ENCODE measurements at places on chromosomes 16 and 17.

DNA sequence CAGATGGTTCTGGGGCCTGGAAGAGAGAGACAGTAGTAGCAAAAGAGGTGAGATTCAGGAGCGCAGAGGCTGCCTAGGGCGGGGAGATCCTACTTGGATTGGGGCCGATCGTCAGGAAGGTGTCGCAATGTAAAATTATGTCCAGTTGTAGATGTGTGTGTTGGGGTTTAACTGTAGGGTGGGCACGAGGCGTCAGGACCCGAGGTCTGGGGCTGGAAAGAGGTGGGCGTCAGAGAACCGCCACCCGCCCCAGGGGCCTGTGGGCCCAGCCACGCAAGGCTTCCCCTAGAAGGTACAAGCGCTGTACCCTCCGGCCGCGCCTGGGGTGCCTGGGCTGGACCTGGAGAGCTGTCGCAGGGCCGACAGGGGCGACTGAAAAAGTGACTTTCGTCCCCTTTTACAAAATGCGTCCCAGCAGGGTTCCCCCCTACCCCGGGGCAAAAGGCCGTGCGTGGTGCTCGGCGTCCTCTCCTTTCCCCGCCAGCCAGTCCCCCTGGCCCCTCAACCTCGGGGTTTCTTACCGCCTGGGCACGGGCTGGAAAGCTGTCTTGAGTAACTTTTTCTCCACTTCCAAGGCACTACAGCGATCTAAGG lies 2.8 kb downstream of the IRX3 start:
- no peak for DNase-seq

GRCh38 chr16:12609937-12610699 lies 193.6 kb downstream of the CPPED1 start:
- DNase-seq, result no peak

- DNase-seq, result no peak
Measured at GRCh38 chr17:9336817-9337216, 238.8 kb downstream of the STX8 start.

DNA sequence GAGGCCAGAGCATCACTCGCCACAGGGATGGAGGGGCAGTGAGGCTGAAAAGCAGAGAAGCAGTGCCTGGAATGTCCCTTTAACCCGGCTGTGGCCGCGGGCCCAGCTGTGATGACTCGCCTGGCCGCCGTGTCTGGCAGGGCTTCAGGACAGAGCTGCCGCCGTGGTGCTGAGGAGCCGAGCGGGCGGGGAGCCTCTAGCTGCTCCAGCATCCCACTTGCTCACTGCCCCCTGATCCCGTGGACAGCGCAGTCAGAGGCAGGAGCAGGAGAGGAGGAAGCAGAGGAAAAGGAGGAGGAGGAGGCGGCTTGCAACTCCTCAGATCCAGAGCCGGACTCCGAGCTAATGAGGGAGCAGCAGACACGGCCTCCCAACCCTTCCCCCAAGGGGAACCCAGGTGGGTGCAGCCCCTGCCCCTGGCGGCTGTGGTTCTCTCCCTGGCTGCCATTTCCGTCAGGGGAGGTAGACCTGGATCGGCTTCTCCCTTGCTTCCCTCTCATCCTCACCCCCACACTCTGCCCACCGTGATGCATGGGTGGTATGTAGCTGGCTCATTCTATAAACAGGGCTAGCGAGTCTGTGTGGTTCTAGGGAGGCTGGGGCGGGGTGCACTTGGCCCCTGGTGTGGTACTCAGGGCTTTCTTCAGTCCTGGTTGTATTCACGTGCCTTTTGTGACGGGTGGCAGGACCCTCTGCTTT lies 165.7 kb downstream of the CMIP start:
- DNase-seq, result no peak

DNA sequence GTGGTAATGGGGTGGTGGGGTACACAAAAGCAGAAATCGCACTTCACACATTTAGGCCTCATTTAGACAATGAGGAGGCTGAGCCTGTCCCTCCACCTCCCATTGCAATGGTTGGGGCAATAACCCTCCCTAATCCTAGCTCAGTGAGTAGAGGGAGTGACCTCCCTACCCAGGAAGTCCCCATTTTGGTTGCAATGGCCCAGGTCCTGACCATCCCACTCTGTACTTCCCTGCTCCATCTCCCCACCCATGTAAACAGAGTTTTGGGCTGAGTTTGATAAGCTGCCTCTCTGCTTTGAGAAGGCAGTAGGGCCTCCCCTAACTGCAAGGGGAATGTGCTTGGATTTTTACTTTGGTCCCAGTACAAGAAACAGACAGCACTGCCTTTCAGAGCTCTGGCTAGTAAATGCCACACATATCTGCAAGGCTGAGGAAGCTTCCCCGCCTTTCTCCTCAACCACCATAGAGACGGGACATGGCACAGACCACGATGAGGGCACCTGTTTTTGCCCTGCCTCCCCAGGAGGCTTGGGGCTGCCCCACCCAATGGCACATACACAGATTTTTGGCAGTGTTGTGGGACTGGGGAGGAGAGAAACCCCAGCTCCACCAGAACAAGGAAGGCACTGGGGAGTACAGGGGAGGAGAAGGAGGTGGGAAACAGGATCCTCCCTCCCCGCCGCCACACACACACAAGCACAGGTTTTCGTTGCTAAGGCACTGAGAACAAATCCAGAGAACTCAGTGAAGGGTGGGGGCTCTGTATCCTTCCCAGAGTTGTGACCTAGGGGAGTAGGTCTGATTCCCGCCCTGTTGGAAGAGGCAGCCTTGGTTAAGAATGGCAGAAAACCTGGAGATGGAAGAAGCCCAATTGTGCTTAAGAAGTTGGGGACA lies 7.3 kb downstream of the VAT1 start:
- DNase-seq, result no peak

DNA sequence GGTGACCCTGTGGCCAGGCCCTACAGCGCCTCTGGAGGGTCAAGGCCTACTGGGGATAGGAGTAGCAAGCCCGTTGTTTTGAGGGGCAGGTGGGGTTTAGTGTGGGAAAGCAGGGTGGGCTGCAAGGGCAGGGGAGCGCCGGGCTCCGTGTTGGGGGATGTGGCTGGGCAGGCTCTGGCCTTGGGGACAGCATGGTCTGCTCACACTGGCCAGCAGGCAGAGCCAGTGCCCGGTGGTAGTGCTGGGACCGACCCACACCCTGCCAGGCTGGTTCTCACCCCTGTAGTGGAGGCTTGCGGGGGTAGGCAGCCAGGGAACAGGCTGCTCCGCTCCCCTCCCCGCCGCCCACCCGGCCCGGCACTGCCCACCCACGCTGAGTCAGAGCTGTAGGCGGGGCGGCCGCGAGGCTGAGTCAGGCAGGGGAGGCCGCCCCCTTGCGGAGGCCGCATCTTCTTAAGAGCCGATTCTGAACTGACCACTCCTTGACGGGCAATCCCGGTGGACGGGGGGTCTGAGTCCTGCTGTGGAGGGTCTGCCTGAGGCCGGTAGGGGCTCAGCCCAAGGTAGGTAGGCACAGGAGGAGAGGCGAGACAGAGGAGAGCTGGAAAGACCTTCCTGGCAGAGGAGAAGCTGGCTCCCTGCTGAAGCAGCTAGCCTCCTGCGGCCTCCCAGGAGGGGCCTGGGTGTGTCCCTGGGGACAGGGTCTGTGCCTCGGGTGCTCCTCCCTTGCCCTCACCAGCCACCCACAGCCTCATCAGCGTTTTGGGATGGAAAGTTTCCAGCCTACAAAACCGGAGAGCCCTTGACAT lies 62.4 kb downstream of the BAIAP2 start:
- DNase-seq, result no peak

GRCh38 chr17:68053231-68054013 lies 17.9 kb downstream of the KPNA2 start:
- no peak for DNase-seq

- no peak for DNase-seq
Measured at GRCh38 chr17:66643815-66644710, 190.9 kb upstream of the CACNG5 start.

- no peak for DNase-seq
Measured at GRCh38 chr17:39132192-39132610, 19.2 kb downstream of the PLXDC1 start.

- no peak for DNase-seq
Measured at GRCh38 chr16:4900036-4900435, 36.9 kb downstream of the PPL start.

- no peak for DNase-seq
Measured at GRCh38 chr17:14058051-14058450, 11.3 kb upstream of the COX10 start.

- DNase-seq, result no peak
Measured at GRCh38 chr17:48787828-48788227, 29.2 kb downstream of the TTLL6 start.

DNA sequence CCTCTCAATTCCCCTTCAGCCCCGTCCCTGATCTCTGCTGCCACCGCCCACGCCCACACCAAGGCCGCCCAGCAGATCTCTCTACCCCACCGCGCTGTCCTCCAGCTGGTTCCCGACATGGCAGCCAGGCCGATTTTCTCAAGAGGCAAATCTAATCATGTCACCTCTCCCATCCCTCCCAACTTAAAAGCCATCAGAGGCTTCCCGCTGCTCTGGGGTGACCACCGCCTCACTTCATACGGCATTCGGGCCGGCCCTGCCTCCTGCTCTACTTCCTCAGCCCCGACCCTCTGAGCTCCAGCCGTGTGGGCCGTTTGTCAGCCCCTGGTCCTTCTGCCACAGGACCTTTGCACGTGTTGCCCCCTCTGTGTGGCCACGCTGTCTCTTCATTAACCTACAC lies 63.2 kb downstream of the RPH3AL start:
- DNase-seq, result no peak

DNA sequence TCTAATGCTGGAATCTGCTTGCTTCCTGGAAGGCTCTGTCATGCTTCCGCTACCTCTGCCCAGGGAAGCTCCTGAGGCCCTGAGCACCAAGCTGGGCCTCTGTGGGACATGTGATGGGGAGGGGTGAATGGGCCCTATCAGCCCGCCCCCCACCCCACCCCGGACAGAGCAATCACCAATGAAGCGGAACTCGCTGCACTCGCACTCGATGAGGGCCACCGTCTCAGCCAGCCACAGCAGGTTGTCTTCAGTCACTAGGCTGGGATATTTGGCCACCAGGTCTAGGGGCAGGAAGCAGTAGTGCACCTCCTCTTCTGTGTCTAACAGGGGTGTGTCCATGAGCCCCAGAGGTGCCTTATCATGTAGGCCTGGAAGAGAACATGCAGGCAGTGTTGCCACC lies 23.6 kb downstream of the KCTD19 start:
- DNase-seq, result no peak

- DNase-seq, result no peak
Measured at GRCh38 chr16:4136229-4136813, 20.1 kb upstream of the ADCY9 start.

DNA sequence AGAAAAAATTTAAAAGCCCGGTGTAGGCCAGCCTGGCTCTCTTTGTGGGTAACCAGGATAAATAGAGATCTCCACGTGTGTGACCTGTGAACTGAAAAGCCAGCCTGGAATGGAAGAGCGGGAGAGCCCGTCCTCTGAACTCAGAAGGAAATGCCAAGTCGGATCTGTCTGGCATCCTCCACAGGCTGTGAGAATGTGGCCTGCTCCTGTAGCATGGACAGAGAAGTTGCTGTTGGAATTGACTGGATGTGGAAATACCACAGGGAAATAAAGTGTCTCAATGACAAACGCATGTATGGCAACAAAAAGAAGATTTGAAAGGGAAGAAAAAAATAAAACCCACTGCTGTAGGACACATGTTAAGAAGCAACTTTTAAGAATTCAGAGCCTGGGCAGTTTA lies 6.7 kb downstream of the KLHL36 start:
- DNase-seq, result no peak

DNA sequence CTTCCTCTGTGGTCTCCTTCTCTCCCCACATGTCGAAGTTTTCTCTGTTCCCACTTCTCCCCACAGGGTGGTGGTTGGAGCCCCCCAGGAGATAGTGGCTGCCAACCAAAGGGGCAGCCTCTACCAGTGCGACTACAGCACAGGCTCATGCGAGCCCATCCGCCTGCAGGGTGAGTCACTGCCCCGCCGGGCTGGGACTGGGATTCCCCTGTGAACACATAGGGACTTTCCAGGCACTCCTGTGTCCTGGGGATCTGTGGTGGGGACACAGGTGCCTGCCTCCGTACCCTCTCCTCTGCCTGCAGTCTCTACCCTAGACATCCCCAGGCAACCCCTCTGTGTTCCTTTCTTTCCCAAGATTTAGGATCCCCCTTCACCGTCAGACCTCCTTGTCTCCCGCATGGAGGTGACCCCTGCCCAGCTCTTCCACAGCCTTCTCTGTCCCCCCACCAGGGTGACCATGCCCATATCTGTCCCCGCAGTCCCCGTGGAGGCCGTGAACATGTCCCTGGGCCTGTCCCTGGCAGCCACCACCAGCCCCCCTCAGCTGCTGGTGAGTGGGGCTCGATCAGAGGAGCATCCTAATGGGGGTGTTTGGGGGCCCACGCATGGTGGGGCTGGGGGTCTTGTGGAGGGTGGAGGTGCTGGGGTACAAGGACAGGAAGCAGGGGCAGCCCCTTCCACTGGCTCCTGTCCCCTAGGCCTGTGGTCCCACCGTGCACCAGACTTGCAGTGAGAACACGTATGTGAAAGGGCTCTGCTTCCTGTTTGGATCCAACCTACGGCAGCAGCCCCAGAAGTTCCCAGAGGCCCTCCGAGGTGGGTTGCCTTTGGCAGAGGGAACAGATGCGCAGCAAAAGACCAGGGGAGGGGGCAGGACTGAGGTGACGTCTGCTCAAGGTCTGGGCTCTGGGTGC lies 5.8 kb downstream of the ITGAM start:
- no peak for DNase-seq

DNA sequence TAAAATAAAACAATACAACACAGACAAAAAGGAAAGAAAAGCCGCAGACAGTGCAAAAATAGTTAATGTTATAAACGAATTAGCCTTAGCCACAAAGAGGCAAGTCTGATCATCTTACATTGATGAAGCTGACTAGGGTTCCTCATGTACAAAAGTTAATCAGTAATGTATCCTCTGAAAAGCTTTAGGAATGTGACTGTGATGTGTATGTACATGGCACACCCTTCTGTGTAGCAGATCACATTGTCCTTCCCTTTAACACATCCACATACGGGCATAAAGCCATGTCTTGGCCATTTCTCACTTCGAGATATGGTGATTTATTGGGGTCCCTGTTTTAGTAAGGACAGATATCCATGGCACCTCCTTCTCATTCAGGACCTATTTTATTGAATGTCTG lies 1327.5 kb upstream of the CDH8 start:
- no peak for DNase-seq

- no peak for DNase-seq
Measured at GRCh38 chr17:35241520-35241919, 1.4 kb upstream of the SLFN5 start.

DNA sequence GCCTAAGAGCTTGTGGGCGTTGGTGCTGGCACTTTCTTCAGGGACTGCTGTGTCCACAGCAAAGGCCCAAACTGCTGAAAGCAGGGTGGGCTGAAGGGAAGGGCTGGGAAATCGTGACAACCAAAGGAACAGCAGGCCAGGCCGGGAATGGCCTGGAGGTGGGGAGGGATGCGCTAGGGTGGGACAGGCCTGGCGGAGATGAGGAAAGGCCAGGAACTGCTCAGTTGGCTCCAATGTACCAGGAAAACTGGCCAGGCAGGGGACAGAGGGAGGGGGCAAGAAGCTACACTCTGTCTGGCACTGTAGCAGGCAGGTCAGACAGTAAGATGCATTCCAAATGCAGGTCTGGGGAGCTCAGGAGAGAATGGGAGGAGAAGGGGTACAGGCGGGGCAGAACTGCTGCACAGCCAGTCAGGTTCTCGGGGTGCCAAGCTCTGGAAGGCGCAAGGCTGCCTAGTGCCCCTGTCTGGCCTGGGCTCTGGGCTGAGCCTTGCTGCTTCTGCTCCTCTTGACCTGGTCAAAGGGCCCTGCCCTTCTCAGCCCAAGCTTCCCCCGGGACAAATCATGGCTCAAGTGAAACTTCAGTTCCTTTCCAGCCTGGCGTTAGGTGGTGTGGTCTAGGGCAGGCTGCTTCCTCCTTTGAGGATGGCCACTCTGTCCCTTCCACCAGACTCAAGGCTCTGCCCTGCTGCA lies 7.3 kb downstream of the PNMT start:
- DNase-seq, result no peak

GRCh38 chr17:49318435-49318965 lies 43.5 kb downstream of the ZNF652 start:
- DNase-seq, result no peak

Data from NCI-H748 treated with DMSO at 0.1 percent for 48 hours (cell line).